ENCODE measurements at places on chromosomes 3 and 15.

DNA sequence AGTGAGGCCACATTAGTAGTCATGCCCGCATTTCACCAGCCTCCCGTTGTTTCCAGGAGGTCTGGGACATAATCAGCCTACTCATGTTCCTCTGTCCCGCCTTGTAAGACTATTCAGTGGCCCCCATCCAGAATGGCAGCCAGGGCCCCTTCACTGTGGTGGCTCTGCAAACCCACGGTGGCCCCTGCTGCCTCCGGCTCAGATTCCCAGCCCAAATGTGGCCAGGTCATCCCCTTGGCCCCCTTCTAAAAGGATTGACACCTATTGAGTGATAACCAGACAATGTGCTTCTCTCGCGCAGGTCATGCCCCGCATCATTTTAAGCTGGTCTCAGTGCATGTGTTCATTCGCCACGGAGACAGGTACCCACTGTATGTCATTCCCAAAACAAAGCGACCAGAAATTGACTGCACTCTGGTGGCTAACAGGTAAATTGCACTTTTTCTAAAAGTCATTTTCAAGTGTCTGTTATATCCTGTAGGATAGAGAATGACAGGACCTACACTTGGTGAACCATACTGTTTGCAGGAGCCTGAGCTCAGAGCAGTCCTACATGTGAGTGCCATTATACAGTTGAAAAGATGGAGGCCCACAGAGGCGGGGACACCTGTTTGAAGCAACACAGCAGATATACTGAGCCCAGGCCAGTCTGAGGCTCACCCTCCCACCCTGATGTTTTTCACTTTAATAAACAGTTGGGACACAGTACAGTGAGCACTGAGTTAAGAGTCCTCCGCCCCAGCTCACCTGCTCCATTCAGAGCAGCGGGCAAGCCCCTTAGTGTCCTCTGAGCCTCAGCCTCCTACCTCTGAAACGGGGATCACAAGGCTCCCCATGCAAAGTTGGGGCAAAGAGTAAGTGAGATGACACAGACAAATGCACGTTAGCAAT, 47.7 kb downstream of the PXYLP1 start:
- DNase-seq: peak; percentile 56

DNA sequence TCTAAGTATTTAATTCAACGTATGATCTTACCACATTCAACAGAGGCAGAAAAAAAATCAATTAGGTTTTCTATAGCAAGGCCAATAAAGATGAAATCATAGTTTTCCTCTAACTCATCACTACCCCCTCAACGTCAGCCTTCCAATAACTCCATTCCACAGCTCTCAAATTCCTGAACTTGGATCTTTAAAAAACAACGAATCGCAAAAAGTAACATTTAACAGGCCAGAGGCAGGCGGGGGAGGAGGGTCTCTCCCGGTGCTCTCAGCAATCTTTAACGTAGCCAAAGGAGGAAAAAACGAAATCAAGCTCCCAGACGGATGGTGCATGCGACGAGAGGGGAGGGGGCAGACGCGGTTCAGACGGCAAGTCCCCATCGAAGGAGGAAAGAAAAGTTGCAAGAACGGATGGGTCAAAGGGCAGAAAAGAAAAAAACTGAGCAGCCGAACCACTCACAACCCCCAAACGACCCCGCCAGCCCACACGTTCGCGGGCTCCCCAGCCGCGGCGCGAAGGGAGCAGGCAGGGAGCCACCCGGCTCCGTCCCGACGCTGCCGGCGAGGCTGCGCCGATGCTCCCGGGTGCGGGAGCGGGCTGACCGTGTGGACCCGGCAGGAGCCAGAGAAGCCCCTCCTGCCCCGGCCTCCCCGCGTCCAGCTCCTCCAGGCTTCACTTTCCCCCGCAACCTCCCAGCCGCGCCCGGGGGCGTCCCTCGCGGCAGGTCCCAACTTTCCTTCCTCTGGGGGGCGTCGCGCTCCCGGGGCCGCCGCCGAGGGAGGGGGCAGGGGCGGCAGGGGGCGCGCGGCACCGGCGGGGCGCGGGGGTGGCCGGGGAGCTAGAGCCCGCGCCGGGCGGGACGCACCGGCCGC, 703 bp downstream of the PEAK1 start:
- DNase-seq: peak; percentile 41

DNA sequence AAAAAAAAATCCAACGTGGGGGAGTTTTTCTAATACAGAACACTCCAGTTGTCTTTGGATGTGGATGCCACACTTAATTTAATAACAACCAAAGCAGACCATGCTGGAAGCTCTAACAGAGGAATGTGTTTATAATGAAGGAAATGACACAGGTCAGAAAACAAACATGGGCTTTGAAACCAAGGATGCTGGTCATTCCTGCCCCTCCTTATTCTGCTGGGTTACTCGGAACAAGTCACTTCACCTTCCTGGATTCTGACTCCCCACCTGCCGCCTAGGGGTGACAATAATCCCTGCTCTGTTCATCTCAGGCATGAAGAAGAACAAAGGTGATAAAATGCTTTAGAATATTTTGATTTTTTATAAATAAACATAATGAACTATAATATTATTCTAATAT, 240.9 kb upstream of the ADAMTS9 start:
- no peak for DNase-seq

- DNase-seq: peak; percentile 79
These were observed 17.6 kb upstream of the ALDH1L1 start for GRCh38 chr3:126197854-126198584.

GRCh38 chr3:141333836-141334626, 34.3 kb upstream of the ZBTB38 start:
- DNase-seq: peak; percentile 45

- no peak for DNase-seq
These were observed 451 bp downstream of the ONECUT1 start for GRCh38 chr15:52789601-52790168.

DNA sequence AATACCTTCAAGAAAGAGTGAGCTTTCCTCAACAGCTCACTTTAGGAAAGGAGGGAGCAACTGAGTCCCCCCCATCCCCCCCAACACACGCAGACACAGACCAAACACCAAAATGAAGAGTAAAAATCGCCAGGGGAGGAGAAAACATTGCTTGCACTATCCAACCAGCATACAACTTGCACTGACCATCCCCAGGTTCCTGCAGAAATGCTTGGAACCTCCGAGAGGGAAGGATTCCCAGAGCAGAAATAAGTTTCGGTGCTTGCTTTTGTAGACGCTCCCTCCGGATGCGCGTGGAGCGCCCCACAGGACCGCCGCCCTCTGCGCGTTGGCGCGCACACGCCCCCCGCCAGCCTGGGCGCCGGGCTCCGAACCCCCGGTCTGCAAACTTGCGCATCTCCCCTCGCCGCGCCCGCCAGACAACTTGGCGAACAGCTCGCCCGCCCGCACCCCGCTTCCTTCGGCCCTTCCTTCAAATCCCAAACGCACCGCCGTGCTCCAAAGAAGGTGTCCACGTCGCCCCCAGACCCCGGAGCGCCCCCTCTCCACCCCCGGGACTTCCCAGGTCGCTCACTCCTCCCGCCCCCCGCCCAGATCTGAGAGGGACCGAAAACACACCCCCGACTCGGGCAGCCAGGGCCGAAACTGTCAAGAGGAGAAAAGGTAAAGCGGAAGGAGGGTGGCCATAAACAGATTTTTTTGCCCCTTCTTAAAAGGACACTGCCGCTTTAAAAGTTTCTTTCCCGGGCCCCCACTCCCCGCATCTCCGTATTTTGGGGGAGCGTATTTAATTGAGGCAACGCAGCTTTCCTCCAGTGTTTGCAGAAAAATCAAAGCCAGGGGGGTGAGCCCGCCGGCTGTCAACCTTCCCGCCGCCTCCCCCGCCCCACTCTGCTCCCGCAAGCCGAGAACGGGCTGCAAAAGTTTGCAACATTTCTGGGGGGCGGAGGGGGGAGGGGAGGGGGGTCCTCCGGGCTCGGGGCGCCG, 859 bp downstream of the RORA start:
- DNase-seq: peak; percentile 34

- no peak for DNase-seq
These were observed 91.7 kb upstream of the IGSF10 start for GRCh38 chr3:151552589-151552988.

- peak; percentile 78 for DNase-seq
These were observed 125.7 kb downstream of the EEFSEC start for GRCh38 chr3:128278761-128279600.

- no peak for DNase-seq
These were observed 17.9 kb downstream of the SLC35A5 start for GRCh38 chr3:112579697-112580096.

- peak; percentile 63 for DNase-seq
These were observed 56.0 kb upstream of the MME start for GRCh38 chr3:155024006-155024638.

GRCh38 chr3:183106635-183107034, 7.3 kb upstream of the MCCC1 start:
- DNase-seq: no peak

DNA sequence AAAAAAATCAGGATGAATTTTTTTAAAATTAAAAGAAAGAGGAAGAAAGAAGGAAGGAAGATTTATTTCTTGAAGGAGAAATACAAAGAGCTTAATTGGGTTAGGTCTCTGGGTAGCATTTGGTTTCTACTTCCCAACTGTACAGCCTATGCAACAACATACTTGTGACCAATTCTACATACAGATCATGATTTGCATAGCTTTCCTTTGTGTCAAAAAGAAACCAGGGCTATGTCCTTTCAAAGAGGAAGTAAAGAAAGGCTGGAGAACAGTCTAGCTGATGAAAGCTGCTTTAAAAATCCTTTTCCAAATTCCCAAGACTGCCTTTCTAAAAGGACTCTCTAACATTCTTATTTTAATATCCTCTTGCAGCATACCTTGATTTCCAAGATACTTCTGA, 6.1 kb upstream of the HGD start:
- DNase-seq: peak; percentile 32

DNA sequence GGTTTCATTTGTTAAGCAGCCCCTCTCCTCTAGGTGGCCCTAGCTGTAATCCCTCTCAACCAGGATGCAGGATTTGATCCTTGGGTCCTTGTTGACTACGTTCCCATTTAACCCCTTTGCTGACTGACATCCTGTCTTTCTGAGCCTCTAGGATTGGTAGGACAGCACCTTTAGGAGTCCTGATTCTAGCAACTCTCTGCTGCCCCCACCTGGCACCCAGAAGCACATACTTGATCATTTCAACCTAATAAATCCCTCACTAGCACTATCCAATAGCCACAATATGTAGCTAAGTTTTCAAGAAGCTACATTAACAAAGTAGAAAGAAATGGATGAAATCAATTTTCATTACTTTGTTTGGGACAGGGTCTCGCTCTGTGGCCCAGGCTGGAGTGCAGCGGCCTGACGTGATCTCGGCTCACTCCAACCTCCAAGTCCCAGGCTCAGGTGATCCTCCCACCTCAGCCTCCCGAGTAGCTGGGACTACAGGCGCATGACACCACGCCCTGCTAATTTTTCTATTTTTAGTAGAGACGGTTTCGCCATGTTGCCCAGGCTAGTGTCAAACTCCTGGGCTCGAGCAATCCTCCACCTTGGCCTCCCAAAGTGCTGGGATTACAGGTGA, 28.3 kb downstream of the RSL24D1 start:
- peak; percentile 78 for DNase-seq

GRCh38 chr15:50250760-50251394, 14.6 kb downstream of the HDC start:
- DNase-seq: no peak

Data from ELR (cell line).